ENCODE measurements at places on chromosomes 16 and 17.

- DNase-seq = peak; percentile 98
Measured at GRCh38 chr16:15672514-15673167, 22.6 kb downstream of the NDE1 start.

DNA sequence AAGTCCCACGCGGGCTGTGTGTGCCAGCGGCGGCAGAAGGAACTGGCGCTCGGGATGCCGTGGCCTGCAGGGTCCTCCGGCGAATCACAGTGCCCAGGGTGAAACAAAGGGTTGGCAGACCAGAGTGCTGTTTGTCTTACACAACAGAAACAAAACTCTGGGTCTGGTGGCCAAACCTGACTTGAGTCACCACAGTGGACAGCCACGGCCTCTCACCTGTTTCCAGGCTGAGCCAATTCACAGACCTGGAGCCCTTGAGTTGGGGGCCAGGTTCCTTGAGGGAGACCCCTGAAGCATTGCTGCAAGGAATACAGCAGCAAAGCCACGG lies 2.1 kb upstream of the CHMP6 start:
- DNase-seq = no peak

GRCh38 chr17:31293581-31293980 lies 3.5 kb downstream of the OMG start:
- DNase-seq = no peak

- DNase-seq = no peak
Measured at GRCh38 chr16:89176147-89176690, 4.7 kb downstream of the CDH15 start.
